ENCODE measurements at places on chromosomes 13 and 19.

GRCh38 chr13:52906122-52906903 is 57.9 kb upstream of the PCDH8 start:
- no peak for DNase-seq

DNA sequence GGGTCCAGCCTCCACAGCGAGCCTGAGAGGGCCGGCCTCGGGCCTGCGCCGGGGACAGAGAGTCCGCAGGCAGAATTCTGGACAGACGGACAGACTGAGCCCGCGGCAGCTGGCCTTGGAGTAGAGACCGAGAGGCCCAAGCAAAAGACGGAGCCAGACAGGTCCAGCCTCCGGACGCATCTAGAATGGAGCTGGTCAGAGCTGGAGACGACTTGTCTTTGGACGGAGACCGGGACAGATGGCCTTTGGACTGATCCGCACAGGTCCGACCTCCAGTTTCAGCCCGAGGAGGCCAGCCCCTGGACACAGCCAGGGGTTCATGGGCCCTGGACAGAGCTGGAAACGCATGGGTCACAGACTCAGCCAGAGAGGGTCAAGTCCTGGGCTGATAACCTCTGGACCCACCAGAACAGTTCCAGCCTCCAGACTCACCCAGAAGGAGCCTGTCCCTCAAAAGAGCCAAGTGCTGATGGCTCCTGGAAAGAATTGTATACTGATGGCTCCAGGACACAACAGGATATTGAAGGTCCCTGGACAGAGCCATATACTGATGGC is 490 bp downstream of the ITPKC start:
- no peak for DNase-seq

DNA sequence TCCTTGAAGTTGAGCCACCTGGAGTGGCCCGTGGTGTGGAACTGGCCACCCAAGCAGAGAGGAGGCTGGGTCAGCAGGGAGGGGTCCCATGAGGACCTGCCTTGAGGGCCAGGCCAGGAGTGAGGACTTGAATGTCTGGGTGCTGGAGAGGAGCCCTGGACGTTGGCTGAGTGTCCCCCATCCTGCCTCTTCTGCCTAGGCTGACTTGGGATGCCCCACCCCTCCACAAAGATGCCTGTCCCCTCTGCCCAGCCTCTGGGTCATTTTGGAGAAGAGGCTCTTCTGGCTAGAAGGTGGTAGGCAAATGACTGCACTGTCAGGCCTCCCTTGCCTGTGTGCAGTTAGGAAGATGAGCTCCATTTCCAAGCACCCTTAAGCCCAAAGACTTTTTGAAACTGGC is 1.7 kb downstream of the SSBP4 start:
- DNase-seq, result no peak

DNA sequence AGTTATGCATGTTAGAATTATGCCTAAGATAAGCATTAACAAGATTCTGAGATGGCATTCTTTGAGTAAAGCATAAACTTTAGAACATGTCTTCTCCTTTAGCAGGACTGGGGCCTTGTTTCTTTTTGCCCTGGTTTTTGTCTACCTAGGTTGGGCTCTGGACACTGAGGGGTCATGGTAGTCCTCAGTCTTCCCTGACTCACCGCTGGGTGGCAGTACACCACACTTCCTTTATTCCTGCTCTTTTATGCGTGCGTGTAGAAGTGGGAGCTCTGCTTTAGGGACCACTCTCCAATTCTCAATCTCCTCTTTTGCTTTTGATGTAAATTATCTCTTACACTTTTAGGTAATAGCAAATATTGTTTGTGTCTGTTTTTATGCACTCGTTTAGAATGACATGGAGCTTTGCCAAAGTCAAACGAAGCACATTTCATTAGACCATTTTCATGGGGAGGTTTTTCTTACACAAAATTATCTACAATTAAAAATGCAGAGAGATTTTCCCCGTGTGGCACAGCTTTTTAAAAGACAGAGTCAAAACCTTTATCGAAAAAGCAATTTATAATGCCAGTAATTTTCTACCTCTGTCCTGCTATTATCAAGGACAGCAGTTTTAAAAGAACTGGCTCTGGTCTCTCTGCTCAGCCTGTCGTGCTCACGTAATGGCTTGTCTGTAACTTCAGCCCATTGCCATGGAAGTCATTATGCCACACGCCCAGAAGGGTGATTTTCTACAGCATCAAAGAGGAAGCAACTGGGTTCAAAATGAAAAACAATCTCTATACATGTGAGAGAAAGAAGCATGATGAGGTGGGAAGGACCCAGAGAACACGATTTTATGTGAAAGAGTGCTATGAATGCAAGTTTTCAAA is 413.9 kb downstream of the COG6 start:
- DNase-seq, result no peak

DNA sequence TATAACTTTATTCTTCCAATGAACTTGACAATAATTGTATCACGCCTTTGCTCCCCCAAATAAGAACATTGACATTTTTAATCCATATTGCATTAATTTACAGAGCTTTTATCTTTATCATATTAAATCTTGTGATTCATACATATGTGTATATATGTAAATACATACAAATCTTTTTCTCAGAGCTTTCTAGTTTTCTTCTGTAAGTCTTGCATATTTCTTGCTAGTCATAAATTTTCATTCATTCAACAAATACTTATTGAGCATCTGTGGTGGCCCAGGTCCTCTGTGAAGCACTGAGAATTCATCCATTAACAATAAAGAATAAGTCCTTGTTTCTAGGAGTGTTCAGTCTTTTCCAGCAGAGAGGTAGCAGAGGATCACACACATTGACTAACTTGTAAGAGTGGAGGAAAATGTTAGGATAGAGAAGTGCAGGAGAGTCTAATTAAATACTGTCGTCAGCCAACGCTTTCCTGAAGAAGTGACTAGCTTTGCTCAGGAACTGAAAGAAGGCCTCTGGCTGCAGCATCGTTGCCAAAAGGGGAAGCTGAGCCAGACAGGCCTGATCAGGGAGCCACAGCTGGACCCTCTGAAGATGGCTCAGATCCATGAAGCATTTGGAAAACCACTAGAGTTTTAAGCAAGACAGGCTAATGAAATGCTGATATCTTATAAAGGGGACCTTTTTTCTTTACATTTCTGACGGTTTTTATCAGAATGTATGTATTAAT is 38.6 kb upstream of the LAMP1 start:
- DNase-seq, result no peak

DNA sequence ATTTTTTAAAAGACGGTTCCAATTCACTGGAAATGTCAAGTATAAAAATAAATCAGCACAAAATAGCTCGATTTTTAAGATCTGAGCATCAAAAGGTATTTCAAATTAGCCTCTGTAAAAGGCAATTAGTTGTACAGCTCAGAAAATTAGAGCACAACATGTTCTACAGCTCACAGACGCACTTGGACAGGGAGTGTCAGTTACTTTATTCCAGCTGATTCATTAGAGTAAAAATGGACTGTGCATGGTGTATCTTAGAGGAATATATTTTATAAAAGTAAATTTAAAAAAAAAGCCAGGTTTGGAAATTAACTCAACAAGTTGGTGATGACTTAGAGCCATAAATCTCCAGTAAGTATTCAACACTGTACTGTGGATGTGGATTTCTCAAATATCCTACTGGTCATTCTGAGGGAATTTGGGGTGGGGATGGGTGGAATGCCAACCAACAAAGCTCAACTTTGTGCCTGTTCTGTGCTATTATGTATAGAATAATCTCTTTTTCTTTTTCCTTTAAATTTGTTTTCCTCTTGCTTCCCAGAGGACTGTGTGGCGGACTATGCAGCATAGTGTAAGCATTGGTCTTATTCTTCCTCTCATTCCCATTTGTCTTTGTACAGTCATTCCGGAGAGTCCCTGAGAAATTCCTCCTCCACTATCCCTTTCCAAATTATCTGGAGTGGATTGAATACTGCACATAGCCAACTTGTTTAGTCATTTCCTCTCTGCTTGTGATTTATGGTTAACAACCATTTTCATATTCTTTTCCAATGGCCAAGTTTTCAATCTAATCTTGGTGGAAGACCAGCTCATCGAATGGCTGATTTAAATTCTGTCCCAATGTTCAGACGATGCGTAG is 169.3 kb downstream of the DCT start:
- DNase-seq, result no peak

- no peak for DNase-seq
Measured at GRCh38 chr19:1523412-1524286, at the start of gene PLK5. Gene PLK5, plus strand, starts transcription at chr19:1524077. Its CDS starts 2,920 bp downstream, at chr19:1526997.

- peak; percentile 39 for DNase-seq
Measured at GRCh38 chr13:23979361-23980159, 82.3 kb upstream of the C1QTNF9B start.

GRCh38 chr19:47848823-47849473 is 10.1 kb upstream of the TPRX2 start:
- no peak for DNase-seq

DNA sequence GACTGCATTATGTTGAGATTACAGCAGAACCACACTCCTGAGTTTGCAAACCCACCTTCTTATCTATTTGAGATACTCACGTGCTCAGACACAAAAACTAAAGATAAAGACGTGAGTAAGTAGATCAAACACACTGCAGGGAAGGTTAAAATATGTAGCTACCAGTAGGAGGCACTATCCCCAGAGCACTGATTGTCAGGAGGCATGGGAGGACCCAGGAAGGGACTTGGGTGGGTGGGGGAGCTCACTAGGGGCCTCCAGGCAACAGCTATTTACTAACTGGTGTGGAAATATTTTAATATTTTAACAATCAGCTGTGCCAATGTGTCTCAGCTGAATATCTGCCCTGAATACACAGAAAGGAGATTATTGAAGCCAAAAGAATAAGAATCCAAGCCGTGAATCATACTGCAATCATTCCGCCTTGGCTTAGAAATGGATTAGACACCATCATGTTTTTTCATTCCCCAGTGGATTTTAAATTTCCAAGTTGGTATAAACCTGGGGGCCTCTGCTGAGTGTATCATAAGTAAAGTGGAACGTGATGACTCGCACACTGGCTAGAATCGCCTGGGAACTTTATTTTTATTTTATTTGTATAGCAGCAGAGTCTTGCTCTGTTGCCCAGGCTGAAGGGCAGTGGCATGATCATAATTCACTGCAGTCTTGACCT is 73.2 kb upstream of the CACNA1A start:
- no peak for DNase-seq

- DNase-seq, result no peak
Measured at GRCh38 chr13:42859760-42860159, 78.4 kb downstream of the FAM216B start.

- DNase-seq, result no peak
Measured at GRCh38 chr13:31986676-31987470, 44.7 kb upstream of the FRY start.

GRCh38 chr19:43105496-43105895 is 23.0 kb upstream of the PSG2 start:
- DNase-seq, result no peak

GRCh38 chr13:27295096-27295495 is 24.5 kb downstream of the RASL11A start:
- DNase-seq, result no peak

GRCh38 chr19:38394488-38394887 is 6.0 kb downstream of the SPRED3 start:
- peak; percentile 56 for DNase-seq

- no peak for DNase-seq
Measured at GRCh38 chr19:42242069-42242511, 312 bp downstream of the GSK3A start.

- no peak for DNase-seq
Measured at GRCh38 chr19:4373601-4374497, 26.5 kb downstream of the SH3GL1 start.

DNA sequence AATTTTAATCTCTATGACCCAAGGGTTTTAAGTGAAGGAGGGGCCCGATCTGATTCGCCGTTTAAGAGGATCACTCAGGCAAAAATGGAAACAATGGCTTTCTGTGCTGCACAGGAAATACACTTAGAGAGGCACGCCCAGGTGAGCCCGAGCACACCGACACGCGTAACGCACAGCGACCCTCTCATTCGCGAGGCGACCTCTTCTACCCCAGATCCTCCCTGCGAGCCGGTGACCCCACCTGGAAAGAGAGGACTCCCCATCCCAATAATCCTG is 216 bp downstream of the SH2D3A start:
- no peak for DNase-seq

- DNase-seq, result no peak
Measured at GRCh38 chr19:39083983-39084731, at the start of gene ACP7. Gene ACP7, plus strand, starts transcription at chr19:39084368. Its CDS starts 902 bp downstream, at chr19:39085270.

DNA sequence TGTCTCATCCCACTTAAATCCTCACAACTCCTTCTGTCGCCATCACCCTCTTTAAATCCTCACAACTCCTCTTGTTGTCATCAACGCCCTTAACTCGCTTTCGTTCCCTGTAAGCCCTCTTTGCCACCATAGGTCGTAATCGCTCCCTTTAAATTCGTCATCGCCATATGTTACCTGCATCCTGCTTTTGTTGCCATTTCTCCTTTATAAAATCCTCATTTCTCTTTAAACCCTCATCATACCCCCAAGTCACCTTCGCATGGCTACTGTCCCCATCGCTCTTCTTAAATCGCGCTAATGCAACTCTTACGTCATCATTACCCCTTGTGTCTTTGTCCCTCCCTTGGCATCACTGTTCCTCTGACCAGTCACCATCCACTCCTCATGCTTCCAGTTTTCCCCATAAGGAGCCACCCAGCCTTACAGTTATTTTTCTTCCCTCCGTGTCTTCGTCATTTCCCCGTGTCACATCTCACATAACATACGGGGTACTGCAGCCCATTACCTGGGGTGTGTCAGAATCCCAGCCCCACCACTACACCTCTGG is 539 bp downstream of the PLD3 start:
- DNase-seq, result no peak

DNA sequence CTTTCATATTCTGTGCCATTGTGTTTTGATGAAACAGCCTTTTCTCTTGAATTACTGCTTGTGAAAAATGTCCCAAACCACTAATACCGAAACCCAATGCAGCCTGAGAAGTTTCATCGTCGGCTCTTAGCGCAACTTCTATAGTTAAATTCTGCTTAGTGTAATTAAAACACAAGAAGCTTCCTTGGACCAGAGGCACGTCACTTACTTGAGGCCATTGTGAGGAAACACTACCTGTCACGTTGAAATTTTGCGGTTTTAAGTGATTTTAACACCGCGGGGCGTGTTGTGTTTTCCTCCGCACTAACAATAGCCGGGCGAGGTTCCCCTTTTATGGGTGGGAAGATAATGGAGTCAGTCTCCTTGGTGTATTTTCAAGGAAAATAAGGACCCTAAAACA is 70.9 kb downstream of the GGACT start:
- DNase-seq, result no peak

DNA sequence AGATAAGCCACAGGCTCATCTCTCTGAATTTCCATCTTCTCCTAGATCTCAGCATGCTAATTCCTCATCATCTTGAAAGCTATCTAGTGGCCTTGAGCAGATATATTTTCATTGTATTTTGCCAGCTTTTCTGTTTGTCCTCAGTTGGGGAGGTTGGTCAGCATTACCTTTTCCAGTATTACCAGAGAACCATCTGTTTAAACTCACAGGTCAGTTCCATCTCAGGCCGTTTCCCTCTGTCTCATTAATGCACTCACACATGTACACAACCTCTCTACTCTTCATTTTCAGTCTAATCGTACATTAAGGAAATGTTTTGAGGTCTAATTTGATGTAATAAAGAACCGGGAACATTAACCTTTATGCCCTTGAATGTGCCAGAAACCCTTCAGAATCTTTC is 29.7 kb downstream of the USPL1 start:
- DNase-seq, result no peak

- no peak for DNase-seq
Measured at GRCh38 chr13:78608688-78609463, 5.5 kb upstream of the POU4F1 start.

- no peak for DNase-seq
Measured at GRCh38 chr13:39415008-39415802, 187.8 kb downstream of the LHFPL6 start.
